ENCODE measurements at places on chromosomes 4 and X.

GRCh38 chrX:7690842-7691241 is 152.1 kb upstream of the VCX start:
- DNase-seq = no peak

DNA sequence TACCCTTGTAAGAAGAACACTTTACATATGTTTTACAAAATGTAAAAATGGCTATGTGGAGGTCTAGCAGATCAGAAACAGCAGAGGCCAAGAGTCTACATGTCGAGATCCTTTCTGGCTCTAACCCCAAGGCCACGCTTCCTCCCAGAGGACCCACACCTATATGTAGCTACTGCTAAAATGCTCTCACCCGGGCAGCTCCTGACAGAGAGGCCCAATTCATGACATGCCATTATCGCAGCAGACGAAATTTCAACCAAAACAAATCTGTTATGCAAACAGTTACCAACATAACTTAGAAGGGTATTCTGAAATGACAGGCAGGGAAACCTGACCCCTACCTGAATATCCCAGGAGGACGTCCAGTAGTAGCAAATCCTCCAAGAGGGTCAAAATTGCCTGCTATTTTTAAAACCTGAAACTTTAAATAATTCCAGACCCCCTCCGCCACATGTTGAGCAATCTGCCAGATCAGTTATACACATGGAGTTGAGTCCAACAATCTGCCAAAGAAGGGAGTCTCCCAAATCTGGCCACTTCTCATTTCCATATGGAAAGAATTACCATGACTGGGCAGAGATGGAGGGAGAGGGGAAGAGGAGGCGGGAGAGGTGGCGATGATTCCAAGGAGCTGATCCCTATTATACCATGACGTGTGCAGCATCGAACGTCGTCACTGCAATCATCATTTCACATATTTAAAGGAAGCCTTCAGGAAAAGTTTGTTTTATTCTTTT is 192.9 kb upstream of the TBL1X start:
- DNase-seq = no peak

DNA sequence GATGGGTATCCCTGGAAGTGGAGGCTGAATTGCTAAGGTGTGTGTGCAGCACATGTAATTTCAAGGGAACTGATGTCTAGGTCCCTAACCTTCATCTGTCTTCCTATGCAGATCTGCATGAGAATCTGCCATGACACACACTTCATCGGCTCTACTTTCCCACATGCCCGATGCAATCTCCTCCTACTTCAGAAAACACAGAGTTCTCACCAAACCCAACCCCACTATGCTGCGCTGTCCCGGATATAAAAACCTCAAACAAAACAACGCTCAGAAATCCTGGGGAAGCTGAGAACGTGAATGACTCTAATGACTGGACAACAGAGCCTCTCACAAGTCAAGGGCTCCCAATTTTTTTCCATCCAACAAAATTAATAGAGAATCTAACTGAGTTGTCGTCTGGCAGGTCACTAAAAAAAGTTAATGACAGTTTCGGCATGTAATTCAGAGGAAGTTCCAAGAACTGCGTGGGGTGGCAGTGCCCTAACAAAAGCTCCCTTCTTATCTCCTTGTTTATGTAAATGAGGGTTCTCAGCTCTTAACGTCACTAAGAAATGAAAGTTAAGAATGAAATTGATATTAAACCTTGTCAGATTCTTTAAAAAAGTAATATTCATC is 39.0 kb downstream of the STX18 start:
- DNase-seq = no peak

GRCh38 chrX:108148524-108148923 is 56.9 kb downstream of the ATG4A start:
- DNase-seq = no peak

DNA sequence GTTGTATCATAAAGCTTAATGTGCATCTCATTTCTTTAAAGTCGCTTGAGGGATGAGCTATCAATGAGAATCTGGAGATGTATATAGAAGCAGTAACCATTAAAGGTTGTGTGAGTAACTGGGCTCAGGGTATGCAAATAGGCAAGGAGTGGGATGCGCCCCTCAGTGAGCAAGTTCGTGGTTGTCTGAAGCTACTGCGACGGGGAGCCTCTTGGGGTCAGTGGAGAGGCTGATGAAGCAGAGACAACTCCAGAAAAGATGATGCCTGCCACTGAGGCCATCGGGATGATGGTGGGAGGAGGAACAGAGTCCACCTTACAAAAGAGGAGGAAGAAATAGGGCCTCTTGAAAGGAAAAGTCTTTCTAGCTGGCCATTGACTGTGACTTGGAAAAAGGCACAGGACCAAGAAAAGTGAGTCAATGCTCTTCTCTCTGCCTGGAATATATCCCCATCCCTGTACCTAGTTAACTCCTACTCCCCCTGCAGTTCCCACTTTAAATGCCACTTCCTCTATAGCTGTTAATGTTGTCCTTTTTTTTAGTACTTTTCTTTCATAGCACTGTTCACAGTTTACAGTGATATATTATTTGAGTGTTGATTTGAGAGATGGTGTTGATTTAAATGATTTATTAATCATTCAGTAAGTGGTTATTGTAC is 51.4 kb upstream of the LSM6 start:
- no peak for DNase-seq

DNA sequence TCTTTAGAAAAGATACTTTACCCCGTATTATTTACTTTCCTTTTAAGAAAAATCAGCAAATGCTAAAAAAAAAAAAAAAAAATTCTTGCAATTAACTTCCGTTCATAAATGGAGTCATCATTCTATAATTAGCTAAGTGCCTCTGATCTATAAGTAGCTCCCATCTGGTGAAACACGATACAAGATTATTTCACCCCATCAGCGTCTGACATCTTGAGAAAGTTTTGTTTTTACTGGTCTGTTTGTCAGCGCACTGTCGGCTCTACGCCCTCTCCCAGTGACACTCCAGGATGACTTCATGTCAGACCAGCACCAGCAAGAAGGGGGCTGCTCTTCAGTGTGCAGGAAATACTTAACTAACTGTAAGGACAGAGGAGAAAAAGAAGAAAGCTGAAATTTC is 108.3 kb downstream of the AFAP1 start:
- no peak for DNase-seq

DNA sequence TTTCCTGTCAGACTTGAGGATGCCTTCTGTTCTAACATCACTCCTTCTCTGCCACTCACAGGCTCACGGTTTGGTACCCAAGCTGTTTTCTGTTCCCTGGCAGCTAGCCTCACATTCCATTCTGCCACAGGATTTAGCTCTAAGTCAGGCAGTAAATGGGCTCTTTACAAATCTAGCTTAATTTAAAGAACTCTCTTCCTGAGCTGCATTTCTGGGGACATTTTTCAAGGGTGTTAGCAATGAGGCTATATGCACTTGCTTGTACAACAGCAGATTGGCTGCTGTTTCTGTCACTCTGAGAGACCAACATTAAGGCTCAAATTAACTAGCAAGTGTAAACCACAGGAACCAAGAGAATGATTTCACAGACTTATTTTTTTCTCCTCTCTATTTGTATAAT is 337.8 kb upstream of the NOCT start:
- DNase-seq = no peak

DNA sequence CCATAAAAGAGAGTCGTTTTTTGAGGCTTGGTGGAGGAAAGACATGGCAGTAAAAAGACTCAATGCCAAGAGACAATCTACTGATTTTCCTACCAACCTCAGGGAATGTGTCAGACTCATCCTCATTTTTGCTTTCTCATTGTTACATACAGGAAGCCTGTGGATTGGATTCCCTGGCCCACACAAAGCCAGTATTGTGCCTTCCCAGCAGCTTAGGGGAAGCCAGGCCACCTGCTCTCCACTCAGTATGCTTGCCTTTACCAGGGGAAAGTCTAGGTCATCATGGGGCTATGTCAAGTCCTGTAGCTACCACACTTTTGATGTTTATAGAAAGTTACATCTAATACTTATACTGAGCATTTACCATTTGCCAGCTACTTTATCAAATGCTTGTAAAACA is 11.0 kb downstream of the BMX start:
- DNase-seq = no peak

DNA sequence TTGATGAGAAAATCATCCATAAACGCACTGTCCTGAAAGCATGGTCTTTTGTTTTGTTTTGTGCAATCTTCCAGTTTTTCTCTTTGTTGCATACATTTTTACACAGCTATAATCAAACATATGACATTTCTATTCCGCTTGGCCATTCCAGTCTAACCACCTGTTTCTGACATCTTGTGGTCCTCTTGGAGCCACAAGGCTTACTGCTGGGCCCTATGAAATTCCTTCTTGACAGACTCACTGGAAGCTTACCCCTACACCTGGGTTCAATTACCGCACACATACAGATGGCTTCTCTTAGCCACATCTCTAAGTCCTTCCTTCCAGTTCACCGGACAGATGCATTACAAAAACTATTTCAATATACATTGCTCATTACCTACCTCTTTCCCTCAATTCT is 72.4 kb downstream of the PAPSS1 start:
- no peak for DNase-seq

DNA sequence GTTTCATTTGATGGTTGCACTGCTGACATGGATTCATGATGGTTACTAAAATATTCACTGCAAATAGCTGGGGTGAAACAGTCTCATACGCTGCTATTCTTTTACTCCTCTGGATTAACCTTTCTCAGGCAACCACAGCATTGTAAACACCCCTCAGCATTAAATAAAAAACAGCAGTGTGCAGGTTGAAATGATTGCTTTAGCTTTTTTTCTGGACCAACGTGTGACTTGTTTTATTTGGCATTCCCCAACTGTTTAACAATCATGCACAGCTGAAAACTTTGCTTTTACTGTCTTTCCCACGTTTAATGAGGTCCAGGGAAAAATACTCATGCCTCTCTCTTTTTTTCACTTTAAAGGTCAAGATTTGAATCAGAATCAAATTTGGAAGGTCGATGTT is 490.8 kb downstream of the RAPGEF2 start:
- no peak for DNase-seq

DNA sequence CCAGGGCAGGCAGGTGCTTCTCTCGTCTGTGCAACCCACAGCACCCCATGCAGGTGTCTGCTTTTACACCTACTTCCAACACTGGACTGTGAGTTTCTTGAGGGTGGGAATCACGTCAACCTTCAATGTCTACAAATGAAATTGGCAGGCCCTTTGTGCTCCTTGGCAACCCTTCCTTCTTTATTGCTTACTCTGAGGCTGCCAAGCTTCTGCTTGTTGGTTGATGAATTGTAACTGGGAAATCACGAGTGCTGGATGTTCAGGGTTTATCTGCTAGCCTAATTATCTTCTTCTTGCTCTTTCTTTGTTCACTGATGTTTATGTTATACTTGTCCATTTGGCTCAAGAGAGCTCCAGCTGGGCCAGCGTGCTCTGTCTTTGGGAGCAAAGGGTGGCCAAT is 2.5 kb upstream of the DGAT2L6 start:
- DNase-seq = no peak

GRCh38 chr4:2163311-2163821 is 78.6 kb downstream of the HAUS3 start:
- DNase-seq = no peak

- DNase-seq = no peak
Observed at GRCh38 chr4:6657242-6658208, 17.0 kb downstream of the MRFAP1 start.

DNA sequence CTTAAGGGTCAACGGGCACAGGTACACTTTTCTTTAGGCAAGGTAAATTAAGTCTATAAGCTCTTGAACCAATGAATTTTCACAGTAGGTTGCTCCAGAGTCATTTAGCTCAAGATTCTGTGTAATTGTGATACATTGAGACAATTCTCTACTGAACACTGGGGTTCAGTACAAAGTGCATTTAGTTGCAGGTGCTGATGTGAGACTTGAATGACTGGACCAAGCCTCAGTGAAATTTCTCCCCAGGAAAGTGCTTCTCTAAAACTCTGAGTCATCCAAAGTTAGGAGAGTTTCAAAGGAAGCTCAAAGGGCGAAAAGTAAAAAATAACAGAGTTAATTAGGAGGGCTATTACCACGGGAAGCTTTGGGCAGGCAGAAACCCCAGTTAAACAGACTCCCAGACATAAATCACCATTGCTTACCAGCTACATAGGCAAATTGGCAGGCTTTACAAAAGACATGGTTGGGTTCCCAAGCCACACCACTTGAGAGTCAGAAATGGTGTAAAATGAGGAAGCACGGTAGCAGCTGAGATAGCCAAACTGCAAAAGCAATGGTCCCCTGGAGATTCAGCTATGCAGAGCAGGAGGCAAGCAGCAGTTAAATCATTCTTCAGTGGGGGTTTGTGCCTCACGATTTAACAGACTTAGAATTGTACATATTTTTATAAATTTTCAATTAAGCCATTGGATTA is 202.6 kb downstream of the PCDH19 start:
- DNase-seq = no peak

DNA sequence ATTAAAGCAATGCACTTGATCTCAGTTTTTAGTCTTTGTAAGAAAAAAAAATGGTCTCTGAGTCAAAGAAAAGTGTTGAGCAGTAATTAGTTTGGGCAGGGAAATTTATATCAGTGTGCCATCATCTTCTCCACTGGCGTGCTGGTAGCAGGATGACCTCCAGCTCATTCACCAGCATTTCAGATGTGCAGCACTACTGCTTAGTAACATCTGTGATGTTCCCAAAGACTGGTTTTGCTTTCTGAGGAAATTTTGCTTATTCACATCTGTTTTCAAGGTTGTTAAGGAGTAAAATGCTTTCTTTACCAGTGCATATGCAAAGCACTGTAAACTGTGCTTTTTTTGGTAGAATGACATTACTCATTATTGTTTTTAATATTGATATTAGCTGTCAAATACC is 540.4 kb downstream of the TRAM1L1 start:
- no peak for DNase-seq

- no peak for DNase-seq
Observed at GRCh38 chrX:154813801-154814200, 8.5 kb upstream of the MPP1 start.

- DNase-seq = no peak
Observed at GRCh38 chr4:14272206-14272605, 644.7 kb upstream of the BOD1L1 start.

- no peak for DNase-seq
Observed at GRCh38 chr4:164526933-164527583, 226.9 kb upstream of the SMIM31 start.

DNA sequence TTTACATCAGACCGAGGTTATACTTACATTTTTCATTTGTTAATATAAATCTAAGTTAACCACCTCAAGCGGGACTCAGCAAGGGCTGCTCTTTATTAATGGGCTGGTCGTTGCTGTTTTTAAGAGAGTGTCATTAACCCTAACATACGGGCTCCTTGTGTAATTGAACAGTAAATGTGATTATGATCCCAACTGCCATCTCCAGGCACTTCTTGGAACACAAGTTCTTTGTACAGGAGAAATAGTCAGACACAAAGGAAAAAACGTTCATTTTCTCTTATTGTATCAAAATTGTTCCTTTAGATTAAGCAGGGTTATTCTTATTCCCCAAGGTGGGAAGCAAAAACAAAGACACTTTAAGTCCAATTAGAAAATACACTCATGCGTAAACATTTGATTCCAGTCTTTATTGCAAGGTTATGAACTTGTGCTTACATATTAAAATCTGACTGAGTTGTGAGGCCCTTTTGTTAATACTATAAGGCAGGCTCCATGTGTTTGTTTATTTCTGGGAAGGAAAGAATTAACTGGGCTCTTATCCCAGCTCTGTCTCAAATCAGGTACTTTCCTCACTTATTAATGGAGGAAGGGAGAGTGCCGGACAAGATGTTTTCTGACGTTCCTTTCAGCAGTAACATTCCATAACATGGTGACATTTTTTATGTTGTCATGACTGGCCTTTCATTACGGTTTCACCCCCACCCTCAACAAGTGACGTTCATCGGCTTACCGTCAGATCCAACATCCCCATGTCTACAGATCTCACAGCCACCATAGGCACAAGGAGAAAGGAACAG is 95.9 kb downstream of the RASL11B start:
- DNase-seq = peak; percentile 48

- no peak for DNase-seq
Observed at GRCh38 chr4:2684486-2684885, 71.7 kb downstream of the TNIP2 start.

- DNase-seq = no peak
Observed at GRCh38 chrX:72634331-72634730, 61.7 kb upstream of the HDAC8 start.
